A549 (cell line): ENCODE measurements at places on chromosomes 1 and 21. TPM values are rescaled to one million over a fixed set of nuclear protein-coding genes. Genes with fewer than 3 reads are reported as not detected.

The DR1 gene
- polyA plus RNA-seq, result 20.9 to 22.5 TPM (median 22.0 TPM) in 3 replicates

The FCRLB gene
- polyA plus RNA-seq, result 0.48 to 0.62 TPM (median 0.54 TPM) in 3 replicates

GRCh38 chr1:30405081-30405480 is 318.3 kb downstream of the MATN1 start:
- no peak for DNase-seq

GRCh38 chr1:209309198-209309597 is 274.3 kb upstream of the CAMK1G start:
- DNase-seq, result no peak

DNA sequence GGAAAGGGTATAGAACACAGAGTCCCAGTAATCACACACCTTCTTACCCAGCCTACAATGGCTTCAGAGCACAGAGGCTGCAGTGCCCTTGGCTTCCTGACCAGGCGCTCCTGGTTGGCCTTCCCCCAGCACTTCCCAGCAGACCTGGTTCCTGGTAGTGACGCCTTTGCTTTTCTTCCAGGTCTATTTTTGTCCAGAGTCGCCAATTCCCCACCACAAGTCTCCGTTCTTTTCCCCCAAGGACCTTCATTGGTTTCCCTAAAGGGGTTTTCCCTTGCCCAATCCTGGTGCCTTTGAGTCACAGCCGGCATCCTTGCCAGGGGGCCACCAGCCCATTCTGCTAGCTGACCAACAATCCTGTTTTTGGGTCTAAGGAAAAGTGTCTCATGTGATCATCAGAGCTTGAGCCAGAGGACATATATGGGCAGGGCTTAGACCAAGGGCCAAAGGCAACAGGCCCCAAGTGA is 84.8 kb downstream of the KCNJ15 start:
- no peak for DNase-seq

DNA sequence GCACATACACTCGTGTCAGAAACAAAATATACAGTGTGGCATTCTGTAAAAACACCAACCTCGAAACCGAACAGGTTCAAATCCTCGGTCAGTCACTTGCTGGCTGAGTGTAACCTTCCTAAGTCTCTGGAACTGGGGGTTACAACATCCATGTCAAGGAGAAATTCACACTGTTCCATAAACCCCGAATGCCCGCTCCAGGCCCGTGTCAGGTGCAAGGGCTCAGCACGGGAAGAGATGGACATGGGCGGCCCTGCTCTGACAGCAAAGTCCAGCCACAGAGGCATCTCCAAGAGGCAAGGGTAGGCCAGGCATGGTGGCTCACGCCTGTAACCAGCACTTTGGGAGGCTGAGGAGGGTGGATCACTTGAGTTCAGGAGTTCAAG is 79.5 kb downstream of the SLC66A1 start:
- DNase-seq, result no peak

DNA sequence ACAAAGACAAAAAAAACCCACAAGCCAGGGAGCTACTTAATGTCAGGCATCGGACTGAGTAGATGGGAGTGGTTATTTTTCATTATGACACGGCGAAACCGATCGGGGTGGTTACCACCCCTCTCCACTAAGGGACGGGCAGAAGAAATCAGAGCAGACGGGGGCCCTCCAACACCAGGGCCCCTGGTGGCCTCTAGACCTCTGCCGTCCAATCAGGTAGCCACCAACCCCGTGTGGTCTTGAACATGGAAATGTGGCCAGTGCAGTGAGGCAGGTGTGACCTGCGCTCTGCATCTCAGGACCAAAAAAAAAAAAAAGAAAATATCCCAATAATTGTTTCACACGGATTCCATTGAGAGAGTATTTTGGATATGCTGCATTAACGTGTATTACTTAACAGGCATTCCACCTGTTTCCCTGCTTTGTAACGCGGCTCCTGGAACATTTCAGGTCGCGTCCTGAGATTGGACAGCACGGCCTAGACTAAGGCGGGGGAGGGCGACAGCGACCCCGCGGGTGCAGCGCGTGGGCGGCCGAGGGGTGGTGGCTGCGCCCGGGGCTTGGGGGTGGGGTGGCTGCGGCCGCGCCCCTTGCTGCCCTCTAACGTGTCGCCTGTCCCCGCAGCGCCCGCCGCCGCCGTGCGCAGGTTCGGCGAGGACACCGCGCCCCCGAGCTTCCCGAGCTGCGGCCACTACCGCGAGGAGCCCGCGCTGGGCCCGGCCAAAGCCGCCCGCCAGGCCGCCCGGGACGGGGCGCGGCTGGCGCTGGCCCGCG is 48.3 kb downstream of the SIM2 start:
- DNase-seq, result no peak

DNA sequence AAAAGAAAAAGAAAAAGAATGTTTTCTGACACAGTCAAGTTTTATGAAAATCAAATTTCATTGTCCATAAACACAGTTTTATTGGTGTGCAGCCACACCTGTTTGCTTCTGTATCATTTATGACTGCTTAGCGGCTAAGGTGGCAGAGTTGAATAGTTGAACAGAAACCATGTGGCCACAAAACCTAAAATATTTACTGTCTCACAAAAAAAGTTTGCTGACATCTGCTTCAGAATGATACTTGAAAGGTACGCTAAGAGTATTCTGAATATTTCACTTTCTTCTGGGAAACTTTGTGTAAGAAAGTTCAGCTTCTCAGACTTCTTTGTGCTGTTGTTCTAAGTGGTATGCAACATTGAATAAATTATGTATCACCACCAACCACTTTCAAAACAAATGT is 6.2 kb downstream of the KCNK1 start:
- no peak for DNase-seq

DNA sequence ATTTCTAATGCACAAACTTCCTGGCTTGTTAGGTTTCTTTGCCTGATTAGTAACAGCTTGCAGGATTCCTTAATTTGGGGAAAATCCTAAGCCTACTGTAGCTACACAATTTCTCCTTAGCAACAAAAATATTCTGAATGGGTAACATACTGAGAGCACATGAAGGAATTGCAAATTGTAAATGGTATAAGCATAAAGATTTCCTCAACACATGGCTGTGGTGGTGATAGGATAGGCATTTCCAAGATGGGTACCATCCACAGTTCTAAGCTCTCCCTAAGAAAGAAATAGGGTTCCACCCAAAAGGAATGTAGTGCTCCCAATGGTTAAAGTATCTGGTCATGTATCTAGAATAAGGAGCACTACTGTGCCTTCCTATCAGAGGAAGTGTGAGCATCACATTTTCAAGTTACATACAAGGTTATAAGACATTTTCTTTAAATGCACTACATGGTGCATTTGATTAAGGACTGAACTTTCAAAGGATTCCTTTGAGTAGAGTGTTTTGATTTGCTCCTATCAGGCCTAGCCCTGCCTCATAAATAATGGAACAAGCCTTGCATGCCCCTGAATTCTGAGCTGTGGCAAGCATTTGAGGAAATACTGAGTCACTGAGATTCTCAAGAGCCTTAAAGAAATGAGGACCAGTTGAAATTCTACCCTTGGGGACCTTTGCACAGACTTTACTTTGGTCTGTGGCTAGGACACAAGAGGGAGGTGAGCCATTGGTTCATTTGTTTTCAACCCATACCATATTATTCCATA is 286.4 kb downstream of the PTBP2 start:
- DNase-seq, result no peak

GRCh38 chr1:221098471-221099405 is 219.5 kb downstream of the HLX start:
- DNase-seq, result no peak

- no peak for DNase-seq
These were observed 126.4 kb downstream of the NEK7 start for GRCh38 chr1:198283222-198283621.

DNA sequence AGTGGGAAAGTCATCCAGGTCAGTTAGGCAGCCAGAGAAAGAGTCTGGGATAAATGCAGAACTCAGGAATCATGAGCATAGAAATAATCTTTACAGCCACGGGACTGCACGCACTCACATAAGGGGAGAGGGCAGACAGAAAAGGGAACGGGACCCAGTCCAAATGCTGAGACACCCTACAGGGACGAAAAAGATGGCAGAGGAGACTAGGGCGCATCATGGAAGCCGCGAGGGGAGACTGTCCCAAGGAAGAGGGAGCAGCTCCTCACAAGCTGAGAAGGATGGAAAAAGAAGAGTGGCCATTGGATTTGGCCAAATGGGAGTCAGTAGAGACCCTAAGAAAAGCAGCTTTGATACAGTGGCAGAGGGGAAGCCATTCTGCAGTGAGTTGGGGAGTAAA is 102.9 kb upstream of the TLR5 start:
- DNase-seq, result no peak

GRCh38 chr1:221066351-221067001 is 187.2 kb downstream of the HLX start:
- DNase-seq, result no peak

DNA sequence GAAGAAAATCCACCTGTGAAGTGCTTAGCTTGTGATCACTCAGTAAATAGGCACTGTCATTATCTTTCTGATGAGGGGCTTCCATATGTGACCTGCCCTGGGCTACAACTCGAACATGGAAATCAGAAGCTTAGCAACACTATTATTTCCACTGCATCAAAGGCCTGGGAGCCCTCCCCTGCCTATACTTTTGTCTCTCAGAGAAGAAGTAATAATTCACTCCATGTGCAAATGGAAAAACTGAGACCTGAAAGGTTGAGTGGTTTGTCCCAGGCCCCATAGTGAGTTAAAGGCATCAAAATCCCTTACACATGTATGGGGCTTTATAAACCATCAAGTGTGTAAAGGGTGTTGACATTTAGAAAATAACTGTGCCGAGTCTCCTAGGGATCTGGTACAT is 20.9 kb downstream of the SOX13 start:
- DNase-seq, result no peak

GRCh38 chr1:89870998-89871397 is 50.2 kb downstream of the LRRC8D start:
- DNase-seq, result no peak

GRCh38 chr1:153422450-153423068 is 6.2 kb downstream of the S100A7A start:
- peak; percentile 48 for DNase-seq

- no peak for DNase-seq
These were observed 126.4 kb downstream of the ZZZ3 start for GRCh38 chr1:77556045-77556444.

- DNase-seq, result no peak
These were observed 54.5 kb downstream of the PRDM15 start for GRCh38 chr21:41824466-41825207.
